Glutamatergic neuron (in vitro differentiated cells): ENCODE measurements at places on chromosomes 2 and 18. TPM values are rescaled to one million over a fixed set of nuclear protein-coding genes. Genes with fewer than 3 reads are reported as not detected.

LYPD6B gene
- total RNA-seq: 0.69 TPM

GRCh38 chr18:27007880-27008279, 142.4 kb upstream of the AQP4 start:
- H3K27me3 ChIP-seq: no peaks in the 10 kb centered on the region
- H3K27ac ChIP-seq: no peak overlapping the region
- no peaks in the 10 kb centered on the region for H3K36me3 ChIP-seq

DNA sequence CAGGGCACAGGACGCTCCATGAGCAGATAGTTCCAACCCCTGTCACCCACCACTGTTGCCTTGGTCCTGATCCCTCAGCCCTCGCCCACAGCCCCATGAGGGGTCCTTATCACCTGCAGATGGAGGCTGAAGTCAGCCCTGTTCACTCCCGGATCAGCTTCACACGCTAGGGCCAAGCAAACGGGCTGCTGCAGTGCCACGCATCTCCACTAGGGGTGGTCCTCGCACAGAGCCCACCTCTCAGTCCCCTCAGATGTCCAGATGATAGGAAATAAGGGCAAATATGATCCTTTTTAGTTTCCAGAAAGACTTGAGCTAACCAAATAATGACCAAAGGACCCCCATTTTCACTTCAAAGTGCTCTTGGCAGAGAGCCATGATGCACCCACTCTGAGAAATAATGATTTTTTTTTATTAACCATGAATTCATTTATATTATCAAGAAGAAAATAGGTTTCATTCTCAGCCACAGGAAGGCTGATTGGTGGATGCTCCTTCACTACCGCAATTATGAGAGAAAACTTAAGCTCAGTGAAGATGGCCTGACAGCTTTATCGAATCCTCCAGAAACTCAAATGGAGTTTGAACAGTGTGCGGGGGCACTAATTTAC, 71.9 kb upstream of the KLHL29 start:
- peaks cover 5% of the 10 kb centered on the region for H3K27me3 ChIP-seq
- no peak overlapping the region for H3K4me3 ChIP-seq
- no peak overlapping the region for H3K27ac ChIP-seq
- DNase-seq: peak; percentile 79

GRCh38 chr2:231292472-231293134, 94.2 kb downstream of the ARMC9 start:
- no peak for DNase-seq
- no peaks in the 10 kb centered on the region for H3K36me3 ChIP-seq
- no peaks in the 10 kb centered on the region for H3K27me3 ChIP-seq
- H3K4me1 ChIP-seq: peaks cover 8% of the 10 kb centered on the region
- H3K4me3 ChIP-seq: no peak overlapping the region

GRCh38 chr2:207230261-207231105, 64.7 kb upstream of the KLF7 start:
- no peak overlapping the region for H3K4me3 ChIP-seq
- DNase-seq: no peak
- H3K36me3 ChIP-seq: no peaks in the 10 kb centered on the region

GRCh38 chr2:85472261-85472660, 53.7 kb downstream of the SH2D6 start:
- peaks cover 5% of the 10 kb centered on the region for H3K4me1 ChIP-seq
- no peaks in the 10 kb centered on the region for H3K36me3 ChIP-seq
- no peaks in the 10 kb centered on the region for H3K27me3 ChIP-seq
- H3K27ac ChIP-seq: no peak overlapping the region
- no peak for DNase-seq
- no peak overlapping the region for H3K4me3 ChIP-seq

DNA sequence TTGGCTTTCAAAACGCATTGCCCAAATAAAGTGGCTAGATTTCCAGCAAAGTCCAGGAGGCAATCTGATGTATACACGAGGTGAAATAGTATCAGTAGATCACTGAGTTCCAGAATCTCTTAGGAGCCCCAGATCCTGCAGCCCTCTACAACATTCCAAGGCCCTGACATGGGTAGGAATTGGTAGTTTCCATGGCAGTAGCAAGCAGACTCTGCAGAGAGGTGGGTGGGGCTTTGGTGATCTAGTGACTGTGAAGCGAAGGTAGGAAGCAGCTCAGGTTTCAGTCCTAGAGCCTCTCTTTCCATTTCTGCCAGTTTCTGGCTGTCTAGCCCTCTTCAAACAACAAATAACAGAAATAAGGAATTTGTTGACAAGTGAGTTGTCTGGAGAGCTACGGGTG, 13.8 kb upstream of the SGPP2 start:
- H3K4me3 ChIP-seq: no peak overlapping the region
- no peak for DNase-seq
- H3K36me3 ChIP-seq: peaks cover 15% of the 10 kb centered on the region

ACADL gene
- not detected for total RNA-seq

DNA sequence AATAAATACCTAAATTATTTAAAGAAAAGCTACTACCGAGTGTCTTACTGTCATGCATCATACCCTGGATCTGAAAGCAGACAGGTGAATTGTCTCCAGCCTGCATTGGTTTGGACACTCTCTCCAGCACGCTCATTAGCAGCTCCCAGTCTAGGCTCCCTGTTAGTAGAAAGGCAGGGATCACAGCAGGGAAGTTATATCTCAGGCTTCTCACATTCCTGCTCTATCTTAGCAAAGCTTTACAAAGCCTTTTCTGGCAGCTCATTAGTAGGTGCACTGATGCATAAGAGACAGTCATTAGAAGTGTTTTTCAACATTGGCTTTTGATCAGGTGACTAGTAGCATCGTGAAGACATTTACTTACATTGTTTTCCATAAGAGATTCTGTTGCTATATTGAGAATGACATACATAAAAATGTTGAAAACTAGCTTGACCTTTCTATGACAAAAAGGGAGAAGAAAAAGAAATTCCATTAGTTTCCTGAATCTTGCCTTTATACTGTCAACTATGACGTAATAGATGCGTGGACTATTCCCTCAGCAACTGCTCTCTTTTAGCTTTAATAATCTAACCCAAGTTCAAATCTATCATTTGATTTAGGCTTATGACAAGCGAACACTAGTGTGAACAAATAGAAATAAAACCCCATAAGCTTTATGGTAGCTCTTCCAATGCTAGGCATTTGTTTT, 408.7 kb upstream of the KCNH7 start:
- H3K27ac ChIP-seq: no peak overlapping the region
- H3K4me3 ChIP-seq: no peak overlapping the region
- no peak for DNase-seq
- H3K27me3 ChIP-seq: no peaks in the 10 kb centered on the region

DNA sequence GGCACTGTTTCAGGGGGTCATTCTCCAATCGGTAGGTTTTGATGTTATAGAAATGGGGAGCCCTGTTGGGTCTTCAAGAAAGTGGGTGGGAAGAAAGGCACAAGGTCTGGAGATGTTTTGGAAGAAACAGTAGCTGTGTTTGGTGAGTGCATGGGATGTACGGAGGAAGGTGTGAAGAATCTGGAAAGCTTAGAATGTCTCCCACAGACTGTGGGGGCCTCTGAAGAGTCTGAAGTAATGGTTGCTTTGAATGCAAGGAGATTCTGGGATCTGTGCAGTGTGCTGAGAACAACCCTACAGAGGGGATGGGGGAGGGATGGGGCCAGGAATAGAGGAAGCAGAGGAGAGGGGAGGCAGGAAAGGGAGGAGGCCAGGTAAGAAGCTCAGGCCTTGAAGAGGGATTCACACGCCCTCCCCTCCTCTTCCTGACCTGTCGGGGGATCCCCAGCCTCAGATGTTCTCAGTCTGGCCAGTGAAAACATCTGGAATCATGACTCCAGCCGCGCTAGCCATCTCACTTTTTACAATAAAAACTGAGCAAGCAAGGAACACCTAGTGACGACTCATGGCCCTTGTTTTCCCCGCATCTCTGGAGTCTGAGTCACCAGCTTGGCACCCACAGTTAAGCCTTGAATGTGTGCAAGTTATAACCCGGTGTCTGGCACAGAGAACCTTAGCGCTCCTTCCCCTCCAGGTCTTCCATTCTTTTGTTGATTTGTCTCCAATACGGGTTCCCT, 74.2 kb downstream of the SH3BP4 start:
- peaks cover 41% of the 10 kb centered on the region for H3K4me1 ChIP-seq
- DNase-seq: no peak
- peaks cover 10% of the 10 kb centered on the region for H3K27me3 ChIP-seq
- H3K4me3 ChIP-seq: no peak overlapping the region
- H3K36me3 ChIP-seq: peaks cover 10% of the 10 kb centered on the region
- peak overlapping the region; percentile 34 for H3K27ac ChIP-seq

WNT10A gene
- total RNA-seq: 0.17 TPM

TUBB6 gene
- 35.6 TPM for total RNA-seq

GRCh38 chr2:240234503-240234951, 94.1 kb upstream of the OTOS start:
- peaks cover 13% of the 10 kb centered on the region for H3K36me3 ChIP-seq
- H3K27me3 ChIP-seq: peaks cover 15% of the 10 kb centered on the region
- DNase-seq: no peak
- H3K4me1 ChIP-seq: peaks cover 33% of the 10 kb centered on the region

- DNase-seq: no peak
- no peak overlapping the region for H3K27ac ChIP-seq
- no peak overlapping the region for H3K4me3 ChIP-seq
- no peaks in the 10 kb centered on the region for H3K4me1 ChIP-seq
- H3K27me3 ChIP-seq: no peaks in the 10 kb centered on the region
Measured at GRCh38 chr18:34467058-34467457, 242.3 kb upstream of the NOL4 start.

DNA sequence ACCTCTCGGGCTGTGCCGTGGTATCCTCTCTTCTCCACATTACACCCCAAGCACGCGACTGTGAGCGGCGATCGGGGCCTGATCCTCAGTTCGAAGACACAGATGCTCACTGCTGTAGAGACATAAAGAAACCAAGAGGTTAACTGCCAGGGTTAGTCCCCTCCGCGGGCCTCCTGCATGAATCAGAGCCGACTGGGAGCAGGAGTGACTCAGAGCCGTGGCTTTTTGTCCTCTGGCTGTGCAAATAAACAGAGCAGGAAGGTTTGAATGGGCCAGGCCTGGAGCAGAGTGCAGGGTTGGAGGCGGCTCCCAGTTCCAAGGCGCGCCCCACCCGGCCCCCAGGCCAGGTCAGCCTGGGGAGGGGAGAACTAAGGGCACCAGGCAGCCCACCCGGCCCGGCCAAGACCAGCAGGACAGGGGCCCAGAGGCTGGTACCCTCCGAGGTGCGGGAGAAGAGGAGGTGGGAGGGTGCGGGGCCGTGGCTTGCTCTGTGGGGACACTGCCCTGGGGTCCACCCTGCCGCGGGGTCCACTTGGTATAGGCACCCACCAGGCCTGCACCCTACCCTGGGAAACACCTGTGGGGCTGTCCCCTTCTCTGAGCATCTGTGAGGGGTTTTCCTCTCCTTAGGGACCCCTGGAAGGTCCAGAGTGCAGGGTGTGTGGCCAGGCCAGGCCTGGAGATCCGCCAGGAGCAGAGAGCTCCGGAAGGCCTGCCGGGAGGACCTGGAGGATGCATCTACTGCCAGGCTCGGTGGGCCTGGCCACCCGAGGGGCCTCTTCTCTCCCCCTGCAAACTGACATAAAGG, 16.5 kb downstream of the TWIST2 start:
- no peak overlapping the region for H3K4me3 ChIP-seq
- DNase-seq: no peak
- H3K27me3 ChIP-seq: peaks cover 3% of the 10 kb centered on the region
- H3K27ac ChIP-seq: no peak overlapping the region
- peaks cover 2% of the 10 kb centered on the region for H3K4me1 ChIP-seq

REG1A gene
- 1.1 TPM for total RNA-seq

VWA3B gene
- total RNA-seq: not detected

IL36A gene
- not detected for total RNA-seq

- H3K4me3 ChIP-seq: no peak overlapping the region
- no peaks in the 10 kb centered on the region for H3K27me3 ChIP-seq
- DNase-seq: no peak
- H3K36me3 ChIP-seq: no peaks in the 10 kb centered on the region
Measured at GRCh38 chr2:179021258-179021657, 28.7 kb downstream of the CCDC141 start.

ABCG5 gene
- not detected for total RNA-seq

GRCh38 chr2:130873700-130874346, 37.1 kb downstream of the ARHGEF4 start:
- H3K4me1 ChIP-seq: no peaks in the 10 kb centered on the region
- DNase-seq: peak; percentile 78
- H3K36me3 ChIP-seq: peaks cover 13% of the 10 kb centered on the region

DCDC2C gene
- not detected for total RNA-seq

DNA sequence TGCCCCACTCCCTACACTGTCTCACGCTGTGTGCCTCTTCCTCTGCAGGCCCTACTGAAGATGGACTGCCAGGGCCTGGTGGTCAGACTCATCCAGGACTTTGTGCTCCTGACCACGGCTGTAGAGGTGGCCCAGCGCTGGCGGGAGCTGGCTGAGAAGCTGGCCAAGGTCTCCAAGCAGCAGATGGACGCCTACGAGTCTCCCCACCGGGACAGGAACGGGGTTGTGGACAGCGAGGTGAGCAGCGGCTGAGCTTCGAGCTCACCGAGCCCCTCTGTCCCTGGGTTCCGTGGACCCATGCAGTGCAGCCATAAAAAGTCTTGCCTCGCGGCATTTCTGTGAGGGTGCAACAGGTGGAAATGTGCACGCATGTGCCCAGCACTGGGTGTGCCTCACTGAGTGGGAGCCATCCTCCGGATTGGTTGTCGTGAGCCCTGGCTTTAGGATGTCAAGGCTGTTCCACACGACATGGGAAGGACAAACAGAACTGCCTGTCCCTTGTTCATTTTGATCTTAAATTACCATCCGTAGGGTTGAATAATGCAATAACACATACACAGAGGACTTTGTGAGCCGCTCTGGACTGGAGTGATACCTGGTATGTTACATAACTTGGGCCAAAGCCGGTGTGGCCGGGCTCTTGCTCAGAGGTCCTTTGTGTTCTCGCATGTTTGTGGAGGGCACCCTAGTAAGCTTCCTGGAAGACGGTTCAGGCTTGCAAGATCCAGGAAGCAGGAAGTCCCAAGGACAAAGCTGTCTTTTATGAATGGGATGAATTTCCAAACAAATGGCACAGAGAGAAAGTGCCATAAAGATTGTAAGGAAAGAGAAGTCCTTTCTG, 100.9 kb downstream of the SH3BP4 start:
- H3K4me1 ChIP-seq: peaks cover 21% of the 10 kb centered on the region
- no peak overlapping the region for H3K27ac ChIP-seq
- H3K36me3 ChIP-seq: peaks cover 5% of the 10 kb centered on the region
- H3K4me3 ChIP-seq: no peak overlapping the region
- no peak for DNase-seq

DNA sequence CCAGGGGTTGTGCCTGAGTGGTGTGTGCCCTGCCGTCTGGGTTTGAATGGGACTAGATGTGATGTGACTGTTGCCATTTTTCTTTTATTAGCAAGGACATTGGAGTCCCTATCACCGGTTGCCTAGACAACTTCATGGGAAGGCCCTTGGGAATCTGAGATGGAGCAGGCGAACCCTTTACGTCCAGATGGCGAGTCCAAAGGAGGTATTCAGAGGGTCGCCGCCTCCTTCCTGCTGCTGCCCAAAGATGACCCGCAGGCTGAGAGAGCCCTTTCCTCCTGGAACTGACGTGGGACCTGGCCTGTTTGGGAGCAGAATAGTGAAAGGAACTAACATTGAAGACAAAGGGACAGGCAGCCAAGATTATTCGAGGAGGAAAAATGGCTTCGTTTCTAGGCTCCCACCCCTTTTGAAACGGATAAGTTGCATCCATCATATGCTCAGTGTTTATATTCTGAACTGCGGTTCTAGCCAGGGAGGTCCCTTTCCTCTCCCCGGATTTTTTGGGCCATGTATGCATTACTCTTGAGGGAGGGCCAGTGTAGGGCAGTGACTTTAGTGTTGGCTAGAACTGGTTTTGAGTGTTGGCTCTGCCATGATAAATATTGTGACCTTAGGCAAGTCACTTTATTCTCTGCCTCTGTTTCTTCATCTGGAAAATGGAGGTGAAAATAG, 673 bp downstream of the CENPO start:
- peaks cover 12% of the 10 kb centered on the region for H3K4me1 ChIP-seq
- peaks cover 15% of the 10 kb centered on the region for H3K27me3 ChIP-seq
- peak; percentile 73 for DNase-seq
- H3K36me3 ChIP-seq: peaks cover 4% of the 10 kb centered on the region
- peak overlapping the region; percentile 97 for H3K4me3 ChIP-seq
